ENCODE measurements at places on chromosomes 11 and 22.
A peak's percentile ranks its signal among the peaks of the same experiment; 100 is the strongest.

GRCh38 chr11:117915672-117916235 lies 13.4 kb downstream of the TMPRSS13 start:
- no peak for DNase-seq

DNA sequence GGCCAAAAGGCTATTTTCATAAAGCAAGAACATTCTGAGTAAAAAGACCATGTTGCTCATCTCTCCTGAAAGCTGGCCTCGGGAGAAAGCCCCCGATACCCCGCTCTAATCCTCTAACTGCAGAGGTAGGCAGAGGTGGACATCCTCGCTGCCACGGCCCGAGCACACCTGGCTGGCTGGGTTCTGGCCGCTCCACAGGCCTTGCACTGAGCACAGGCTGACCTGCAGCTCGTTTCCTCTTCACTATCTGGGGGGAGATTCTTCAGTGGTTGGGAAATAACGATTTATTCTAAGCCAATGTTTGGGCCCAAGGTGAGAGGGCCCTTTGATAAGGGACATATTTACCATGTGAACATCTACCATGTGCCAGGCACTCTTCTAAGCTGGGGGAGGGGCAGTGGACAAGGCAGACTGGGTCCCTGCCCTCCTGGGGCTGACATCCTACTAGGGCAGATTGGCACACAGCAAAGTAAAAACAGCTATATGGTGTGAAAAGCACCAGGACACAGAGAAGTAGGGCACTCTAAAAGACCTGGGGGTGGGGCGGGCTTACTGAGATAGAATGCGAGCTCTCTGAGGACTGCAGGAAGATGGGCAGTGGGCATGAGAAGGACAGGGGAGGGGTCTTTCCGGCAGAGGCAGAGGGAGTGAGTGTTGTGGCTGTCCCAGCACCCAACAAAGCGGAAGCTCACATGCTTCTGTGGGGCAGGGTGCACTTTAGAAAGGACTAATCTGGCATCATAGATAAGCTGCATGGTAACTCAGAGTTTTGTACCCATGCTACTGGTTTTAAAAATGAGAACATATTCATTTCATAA lies 65.5 kb upstream of the ARFGAP3 start:
- no peak for DNase-seq

DNA sequence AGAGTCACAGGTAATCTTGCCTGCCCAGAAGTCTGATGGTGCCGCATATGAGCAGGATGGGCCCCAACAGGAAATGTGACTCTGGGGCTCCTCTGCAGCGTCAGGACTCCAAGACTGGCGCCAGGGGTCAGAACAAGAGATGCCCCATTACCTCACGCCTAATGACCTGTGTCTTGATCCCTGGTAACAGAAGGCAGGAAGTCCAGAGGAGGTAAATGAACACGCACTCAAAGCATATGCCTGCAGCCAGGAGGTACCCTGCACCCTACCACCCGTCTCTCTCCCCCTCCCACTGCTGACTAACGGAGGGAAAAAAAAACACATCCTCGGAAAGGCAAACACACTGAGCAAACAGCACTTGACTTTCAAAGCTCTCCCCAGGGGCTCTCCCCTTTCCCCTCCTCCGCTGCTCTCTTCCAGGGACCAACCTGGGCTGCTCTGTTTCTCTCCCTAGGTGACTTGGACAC lies 37.3 kb downstream of the ABCC8 start:
- DNase-seq: peak; percentile 38

- no peak for DNase-seq
Observed at GRCh38 chr11:11552529-11553087, 69.2 kb downstream of the GALNT18 start.

- no peak for DNase-seq
Observed at GRCh38 chr22:44815099-44816070, 63.0 kb downstream of the ARHGAP8 start.

GRCh38 chr11:132064987-132065620 lies 694.7 kb downstream of the NTM start:
- no peak for DNase-seq

DNA sequence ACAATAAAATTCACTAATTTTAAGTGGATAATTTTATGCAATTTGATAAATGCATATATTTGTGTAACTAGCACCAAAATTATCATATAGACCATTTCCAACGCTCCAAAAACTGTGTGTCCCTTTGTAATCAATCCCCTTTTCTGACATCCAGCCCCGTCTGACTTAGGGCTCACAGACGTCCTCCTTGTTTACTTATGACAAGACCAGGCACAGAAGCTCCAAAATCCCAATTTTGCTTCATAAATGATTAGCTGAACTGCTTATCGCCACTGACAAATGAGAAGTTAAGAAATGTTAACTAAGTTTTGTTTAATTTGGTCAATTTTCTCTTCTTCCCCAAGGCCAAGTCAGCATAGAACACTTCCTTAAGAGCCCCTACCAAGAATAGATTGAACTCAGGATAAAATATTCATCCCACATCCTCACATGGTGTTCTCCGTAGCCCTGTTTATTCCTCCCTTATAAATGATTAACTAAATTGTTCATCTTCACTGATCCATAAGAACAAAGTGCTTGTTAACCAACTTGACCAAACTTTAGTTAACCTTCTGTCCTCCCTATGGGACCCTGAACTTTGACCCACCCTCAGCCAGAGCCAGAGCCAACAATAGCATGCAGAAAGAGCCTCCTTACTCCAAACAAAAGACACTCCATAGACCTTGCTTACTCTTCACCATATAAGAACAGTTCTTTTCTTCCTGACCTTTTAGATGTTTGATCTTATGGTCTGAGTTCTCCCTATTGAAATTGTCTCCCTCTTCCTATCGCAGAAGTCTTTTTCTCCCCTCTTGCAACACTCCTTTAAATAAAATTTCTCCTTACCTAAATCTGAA lies 30.8 kb upstream of the GLYAT start:
- DNase-seq: no peak

DNA sequence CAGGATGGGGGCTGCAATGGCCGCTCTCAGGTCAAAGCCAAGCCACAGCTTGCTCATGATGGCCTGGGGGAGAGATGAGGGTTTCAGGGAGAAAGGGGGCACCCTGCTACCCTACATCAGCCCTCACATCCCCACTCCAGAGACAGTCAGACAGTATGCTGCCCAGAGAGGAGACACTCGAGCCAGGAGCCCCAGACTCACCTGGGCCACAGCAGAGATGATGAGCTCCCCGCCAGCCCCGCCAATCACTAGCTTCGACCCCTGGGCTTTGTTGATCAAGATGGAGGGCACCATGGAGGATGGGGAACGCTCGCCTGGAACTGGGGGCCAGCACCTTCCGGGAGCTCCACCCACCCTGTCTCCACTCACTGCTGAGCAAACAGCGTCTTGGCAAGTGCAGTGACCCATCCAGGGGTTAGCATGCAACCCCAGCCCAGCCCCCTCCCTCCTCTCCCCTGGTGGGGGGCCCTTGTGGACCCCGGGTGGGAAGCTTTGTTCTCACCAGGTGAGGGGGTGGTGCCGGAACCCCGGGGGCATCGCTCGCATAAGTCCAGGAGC lies 19.8 kb downstream of the GGT5 start:
- no peak for DNase-seq

GRCh38 chr11:46279126-46280099 lies 2.0 kb downstream of the CREB3L1 start:
- no peak for DNase-seq

DNA sequence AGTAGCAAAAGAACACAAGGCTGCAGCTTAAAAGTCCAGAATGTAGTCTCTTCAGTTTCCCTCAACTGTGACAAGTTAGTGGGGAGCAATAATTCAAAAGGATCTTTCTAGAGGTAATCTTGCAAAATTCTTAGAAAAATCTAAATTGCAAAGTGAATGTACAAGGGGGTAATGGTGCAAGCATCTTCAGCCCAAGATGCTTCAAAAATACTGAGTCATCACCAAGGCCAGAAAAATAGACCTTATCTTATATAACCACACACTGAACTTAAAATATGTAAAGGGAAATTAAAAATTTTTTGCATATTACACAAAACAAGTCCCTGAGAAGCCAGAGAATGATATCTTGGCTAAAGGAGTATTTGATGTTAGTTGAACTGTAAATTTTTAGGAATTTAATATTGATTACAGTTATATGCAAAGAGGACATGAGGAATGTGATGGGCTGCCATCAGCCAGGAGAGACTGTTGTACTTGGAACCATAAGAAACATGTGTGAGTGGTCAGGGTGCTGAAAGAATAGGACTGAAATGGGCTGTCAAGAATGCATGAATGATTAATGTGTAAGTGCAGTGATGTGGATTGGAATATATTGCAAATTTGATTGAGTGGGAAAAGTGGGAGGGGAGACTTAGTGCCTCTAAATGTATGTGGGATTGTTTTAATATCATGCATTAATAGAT lies 85.7 kb upstream of the LIN7C start:
- no peak for DNase-seq

DNA sequence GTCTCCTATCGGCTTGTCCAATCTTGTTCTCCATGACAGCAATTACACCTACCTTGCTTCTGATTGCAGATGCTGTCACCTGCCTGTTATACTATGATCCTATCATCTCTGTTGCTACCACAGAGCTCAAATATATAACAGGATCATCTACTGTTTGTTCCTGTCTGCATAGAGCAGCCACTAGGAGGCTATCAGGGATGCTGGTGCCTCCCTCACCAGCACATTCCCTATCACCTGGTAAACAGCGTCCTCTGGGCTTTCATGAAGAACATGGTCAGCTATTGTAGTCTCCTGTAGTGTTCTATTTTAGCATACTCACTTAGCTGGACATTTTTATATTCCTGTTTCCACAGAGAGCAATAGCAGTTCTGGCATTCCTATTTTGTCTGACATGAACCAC lies 87.8 kb upstream of the FAT3 start:
- DNase-seq: no peak

DNA sequence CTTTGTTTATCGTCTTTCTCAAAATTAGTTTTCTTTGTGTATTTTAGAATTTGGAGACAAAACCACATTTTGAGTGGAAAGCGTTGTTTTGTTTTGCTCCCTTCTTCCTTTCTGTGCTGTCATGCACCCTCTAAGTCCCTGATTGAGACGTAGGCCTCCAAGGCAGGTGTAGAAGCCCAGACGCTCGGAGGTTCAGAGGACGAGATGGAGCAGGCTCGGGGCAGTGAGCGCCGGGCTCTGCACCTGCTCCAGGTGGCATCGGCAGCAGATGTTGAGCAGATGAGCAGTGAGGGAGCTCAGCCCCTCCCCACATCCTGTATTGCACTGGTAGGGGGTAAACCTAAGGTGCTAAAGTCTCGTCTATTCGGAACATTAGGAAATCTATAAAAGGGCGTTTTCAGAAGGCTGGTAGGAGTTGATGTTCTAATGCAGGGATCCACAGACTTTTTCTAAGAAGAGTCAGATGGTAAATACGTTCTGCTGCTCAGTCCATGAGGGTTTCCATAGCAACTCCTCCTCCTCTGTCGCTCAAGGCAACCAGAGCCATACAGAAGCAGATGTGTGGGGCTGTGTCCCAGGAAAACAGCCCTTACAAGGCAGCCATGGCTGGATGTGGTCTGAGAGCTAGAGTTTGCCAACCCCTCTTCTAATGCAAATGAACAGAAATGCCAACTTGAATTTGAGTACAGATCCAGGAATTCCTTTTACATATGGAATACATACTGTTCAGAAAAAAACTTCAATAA lies 724.2 kb downstream of the BRD1 start:
- DNase-seq: no peak

DNA sequence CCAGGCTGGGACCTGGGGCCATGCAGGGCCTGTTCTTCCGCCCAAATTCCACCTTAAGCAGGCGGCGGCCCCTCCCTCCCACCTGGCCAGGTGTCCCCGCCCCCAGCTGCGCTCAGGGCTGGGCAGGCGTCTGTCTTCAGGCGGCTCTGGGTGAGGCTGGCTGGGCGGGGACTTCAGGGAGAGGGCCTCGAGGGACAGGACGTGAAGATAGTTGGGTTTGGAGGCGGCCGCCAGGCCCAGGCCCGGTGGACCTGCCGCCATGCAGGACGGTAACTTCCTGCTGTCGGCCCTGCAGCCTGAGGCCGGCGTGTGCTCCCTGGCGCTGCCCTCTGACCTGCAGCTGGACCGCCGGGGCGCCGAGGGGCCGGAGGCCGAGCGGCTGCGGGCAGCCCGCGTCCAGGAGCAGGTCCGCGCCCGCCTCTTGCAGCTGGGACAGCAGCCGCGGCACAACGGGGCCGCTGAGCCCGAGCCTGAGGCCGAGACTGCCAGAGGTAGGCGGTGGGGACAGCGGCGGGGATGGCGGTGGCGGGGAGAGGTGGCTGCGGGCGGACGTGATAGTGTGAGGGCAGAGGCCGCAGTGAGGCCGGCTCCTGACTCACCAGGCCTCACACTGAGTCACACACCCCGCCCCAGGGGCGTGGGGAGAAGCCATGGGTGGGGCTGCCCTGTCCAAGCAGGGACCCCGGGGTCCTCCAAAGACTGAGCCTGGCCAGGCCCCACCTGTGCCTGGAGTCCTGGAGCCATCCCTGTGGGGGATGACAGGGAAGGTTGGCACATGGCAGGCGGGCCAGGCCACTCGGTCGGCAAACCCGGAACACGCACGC lies at the start of gene PKP3:
Gene PKP3 (plus strand): TSS at position 176 of the 824 bp plus-strand sequence. CDS start 84 bp downstream, at position 260.
- no peak for DNase-seq

GRCh38 chr11:36425561-36426081 lies 84.5 kb downstream of the TRAF6 start:
- DNase-seq: no peak

DNA sequence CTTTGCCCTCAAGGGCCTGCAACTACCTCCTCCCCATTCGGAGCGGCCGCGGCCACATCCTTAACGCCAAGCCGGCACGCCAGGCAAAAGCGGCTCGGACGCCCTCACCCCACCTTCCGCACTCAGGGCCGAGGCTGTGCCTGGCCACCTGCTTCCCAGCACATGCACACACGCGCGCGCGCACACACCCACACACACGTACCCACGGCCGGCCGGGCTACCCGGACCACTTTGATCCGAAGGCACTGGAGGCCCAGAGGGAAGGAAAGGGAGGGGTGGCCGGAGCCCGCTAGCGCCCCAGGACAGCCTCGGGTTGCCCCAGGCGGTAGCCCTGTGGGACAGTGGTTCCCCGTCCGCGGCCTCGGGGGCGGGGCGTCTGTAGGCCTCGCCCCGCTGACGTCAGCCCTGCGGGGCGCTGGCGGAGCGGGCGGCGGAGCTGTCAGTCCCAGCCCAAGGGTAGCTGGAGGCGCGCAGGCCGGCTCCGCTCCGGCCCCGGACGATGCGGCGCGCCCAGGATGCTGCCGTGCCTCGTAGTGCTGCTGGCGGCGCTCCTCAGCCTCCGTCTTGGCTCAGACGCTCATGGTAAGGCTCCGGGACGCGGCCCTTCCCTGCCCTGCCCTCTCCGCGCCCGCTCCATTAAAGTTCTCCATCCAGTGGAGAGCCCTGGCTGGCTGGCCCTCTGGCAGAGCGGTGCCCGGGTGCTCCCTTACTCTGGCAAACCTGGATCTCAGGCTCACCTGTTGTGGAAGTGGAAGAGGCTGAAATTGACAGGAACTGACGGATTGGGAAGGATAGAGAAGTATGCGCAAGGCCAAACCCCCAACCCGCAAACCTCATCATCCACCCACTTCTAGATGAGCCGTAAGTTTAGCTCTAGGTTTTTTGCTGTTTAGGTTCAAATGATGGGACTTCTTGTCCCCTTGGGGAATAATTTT lies at the start of gene IL10RA:
Gene IL10RA (plus strand): TSS at position 442 of the 935 bp plus-strand sequence. CDS start 74 bp downstream, at position 516.
- DNase-seq: peak; percentile 81

- DNase-seq: no peak
Observed at GRCh38 chr11:72244361-72245262, 636 bp upstream of the PHOX2A start.

GRCh38 chr22:18033204-18033998 lies 9.0 kb upstream of the MICAL3 start:
- no peak for DNase-seq
